Parietal lobe (tissue), 2 donors: ENCODE measurements at places on chromosomes 1 and 21. TPM values are rescaled to one million over a fixed set of nuclear protein-coding genes. Genes with fewer than 3 reads are reported as not detected.

SLC35F3 gene
- total RNA-seq: 1.9 TPM

CCDC185 gene
- not detected for total RNA-seq

KCNJ6 gene
- total RNA-seq: 11.0 TPM

PFKFB2 gene
- 11.6 TPM for total RNA-seq

GBP7 gene
- total RNA-seq: not detected
